Ovary (tissue), 10 donors: ENCODE measurements at places on chromosomes 13 and 19. TPM values are rescaled to one million over a fixed set of nuclear protein-coding genes. Genes with fewer than 3 reads are reported as not detected.

The C19orf67 gene
- total RNA-seq: not detected

The ZNF628 gene
- 8.5 TPM for total RNA-seq

The TMEM59L gene
- total RNA-seq: 0.52 TPM

DNA sequence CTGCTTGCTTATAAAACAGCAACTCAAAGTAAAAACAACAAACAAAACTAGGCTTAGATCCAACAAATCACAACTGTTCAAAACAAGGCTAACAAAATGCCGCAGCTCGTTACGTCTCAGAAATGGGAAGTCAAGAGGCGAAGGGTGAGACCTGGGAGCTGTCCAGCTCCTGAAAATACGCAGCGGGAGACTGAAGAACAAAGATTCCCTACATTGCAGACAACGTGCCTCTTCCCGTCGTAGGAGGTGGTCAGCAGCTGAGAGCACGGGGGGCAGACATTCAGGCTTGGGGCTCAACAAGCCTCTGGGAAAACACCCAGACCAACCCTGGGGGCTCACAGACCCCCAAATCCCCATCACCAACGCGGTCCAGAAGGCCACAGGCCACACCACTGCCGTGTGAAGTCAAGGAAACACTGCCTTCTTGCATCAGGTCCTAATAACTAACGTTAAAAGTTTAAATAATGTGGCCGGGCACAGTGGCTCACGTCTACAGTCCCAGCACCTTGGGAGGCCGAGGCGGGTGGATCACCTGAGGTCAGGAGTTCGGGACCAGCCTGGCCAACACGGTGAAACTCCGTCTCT, 13.5 kb downstream of the PLPP2 start:
- H3K27ac ChIP-seq: no peak overlapping the region
- DNase-seq: no peak
- H3K4me3 ChIP-seq: no peak overlapping the region

- DNase-seq: no peak
- H3K36me3 ChIP-seq: no peaks in the 10 kb centered on the region
- H3K27me3 ChIP-seq: no peaks in the 10 kb centered on the region
- no peak overlapping the region for H3K4me3 ChIP-seq
- no peaks in the 10 kb centered on the region for H3K4me1 ChIP-seq
Observed at GRCh38 chr13:98613591-98613990, 36.7 kb upstream of the STK24 start.

- DNase-seq: no peak
- H3K27me3 ChIP-seq: no peaks in the 10 kb centered on the region
- H3K4me1 ChIP-seq: no peaks in the 10 kb centered on the region
- H3K4me3 ChIP-seq: no peak overlapping the region
- no peaks in the 10 kb centered on the region for H3K36me3 ChIP-seq
Observed at GRCh38 chr13:36903925-36904595, 16.0 kb downstream of the SMAD9 start.

GRCh38 chr13:75061909-75062308, 420.1 kb downstream of the TBC1D4 start:
- H3K27me3 ChIP-seq: no peaks in the 10 kb centered on the region
- no peak overlapping the region for H3K27ac ChIP-seq
- no peak for DNase-seq
- no peak overlapping the region for H3K4me3 ChIP-seq

DNA sequence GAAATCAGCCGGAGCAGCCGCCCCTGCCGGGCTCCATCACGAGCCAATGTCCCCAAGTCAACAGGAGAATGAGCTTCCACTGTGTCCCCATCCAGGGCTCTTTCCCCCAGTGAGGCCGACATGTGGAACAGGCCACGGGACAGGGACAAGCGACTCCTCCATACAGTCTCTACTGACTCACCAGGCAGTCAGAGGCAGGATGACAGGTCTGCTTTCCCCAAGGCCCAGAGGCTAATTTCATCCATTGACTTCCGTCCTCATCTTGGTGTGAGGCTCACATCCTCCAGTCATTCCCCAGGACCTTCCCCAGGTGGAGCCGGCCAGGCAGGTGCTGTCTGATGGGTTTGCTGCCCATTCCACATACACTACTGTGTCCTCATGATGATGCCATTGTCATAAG, 3.5 kb downstream of the CEACAM6 start:
- H3K27ac ChIP-seq: no peak overlapping the region
- DNase-seq: no peak
- H3K4me3 ChIP-seq: no peak overlapping the region
- no peaks in the 10 kb centered on the region for H3K4me1 ChIP-seq
- no peaks in the 10 kb centered on the region for H3K27me3 ChIP-seq
- no peaks in the 10 kb centered on the region for H3K36me3 ChIP-seq

The KL gene
- 0.48 TPM for total RNA-seq

- DNase-seq: no peak
- no peak overlapping the region for H3K4me3 ChIP-seq
- no peaks in the 10 kb centered on the region for H3K4me1 ChIP-seq
- no peak overlapping the region for H3K27ac ChIP-seq
- H3K27me3 ChIP-seq: no peaks in the 10 kb centered on the region
- no peaks in the 10 kb centered on the region for H3K36me3 ChIP-seq
Observed at GRCh38 chr13:27541386-27541785, 78.9 kb downstream of the LNX2 start.

The OR7A5 gene
- total RNA-seq: not detected

DNA sequence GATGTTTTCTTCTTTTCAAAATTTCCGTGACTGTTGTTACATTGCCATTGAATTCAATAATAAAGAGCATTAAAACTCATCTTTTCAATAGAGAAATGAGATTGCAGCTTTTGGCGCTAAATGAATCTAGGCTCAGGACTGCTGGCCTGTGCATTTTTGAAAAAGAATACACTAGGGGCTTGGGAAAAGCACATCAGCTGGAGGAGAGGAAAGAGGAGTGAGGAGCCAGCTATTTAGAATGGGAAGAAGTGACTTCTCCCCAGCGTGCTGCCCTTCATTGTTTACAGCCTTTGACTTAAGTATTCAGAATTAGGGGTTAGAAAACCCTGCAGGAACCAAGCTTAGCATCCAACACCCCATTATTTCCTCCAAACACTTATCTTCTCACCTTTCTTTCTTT, 43.3 kb downstream of the TNFSF11 start:
- H3K4me3 ChIP-seq: no peak overlapping the region
- no peak overlapping the region for H3K27ac ChIP-seq
- no peaks in the 10 kb centered on the region for H3K36me3 ChIP-seq
- no peaks in the 10 kb centered on the region for H3K27me3 ChIP-seq
- no peaks in the 10 kb centered on the region for H3K4me1 ChIP-seq
- DNase-seq: no peak

GRCh38 chr13:110334256-110334655, 27.2 kb downstream of the COL4A2 start:
- no peaks in the 10 kb centered on the region for H3K27me3 ChIP-seq
- no peaks in the 10 kb centered on the region for H3K36me3 ChIP-seq

GRCh38 chr19:10660346-10660745, 6.2 kb downstream of the ILF3 start:
- H3K4me1 ChIP-seq: peaks cover 16% of the 10 kb centered on the region
- no peaks in the 10 kb centered on the region for H3K36me3 ChIP-seq
- H3K4me3 ChIP-seq: no peak overlapping the region
- H3K27ac ChIP-seq: no peak overlapping the region
- no peak for DNase-seq
- H3K27me3 ChIP-seq: no peaks in the 10 kb centered on the region

GRCh38 chr19:18319591-18320135, 3.2 kb downstream of the LSM4 start:
- peaks cover 5% of the 10 kb centered on the region for H3K4me1 ChIP-seq
- no peak for DNase-seq
- no peaks in the 10 kb centered on the region for H3K36me3 ChIP-seq
- H3K4me3 ChIP-seq: no peak overlapping the region
- no peak overlapping the region for H3K27ac ChIP-seq
- no peaks in the 10 kb centered on the region for H3K27me3 ChIP-seq

The SIGLEC10 gene
- 7.3 TPM for total RNA-seq

DNA sequence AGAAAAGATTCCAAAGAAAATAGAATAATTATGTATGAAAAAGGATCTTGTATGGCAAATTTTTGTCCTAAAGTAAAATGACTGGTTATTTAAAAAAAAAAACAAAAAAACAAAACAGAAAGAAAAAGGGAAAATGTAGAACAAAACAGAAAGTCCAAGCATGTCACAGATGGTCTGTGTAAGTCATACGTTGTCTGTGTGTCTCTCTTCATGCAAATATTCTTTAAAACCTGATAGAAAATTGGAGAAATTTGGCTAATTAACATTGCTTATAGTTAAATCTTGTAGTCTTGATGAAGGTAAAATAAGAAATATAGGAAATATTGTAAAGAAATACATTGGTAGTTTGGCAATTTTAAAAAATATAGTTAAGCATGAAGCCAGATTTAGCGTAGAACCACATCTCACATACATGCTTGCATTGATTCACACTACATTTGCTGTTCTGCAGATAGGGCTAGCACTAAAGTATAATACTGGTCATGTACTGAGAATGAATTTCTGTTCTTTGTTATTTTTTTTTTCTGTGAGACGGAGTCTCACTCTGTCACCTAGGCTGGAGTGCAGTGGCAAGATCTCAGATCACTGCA, 58.4 kb downstream of the SPRYD7 start:
- H3K27me3 ChIP-seq: no peaks in the 10 kb centered on the region
- H3K4me3 ChIP-seq: no peak overlapping the region
- H3K27ac ChIP-seq: no peak overlapping the region
- DNase-seq: no peak
- H3K36me3 ChIP-seq: no peaks in the 10 kb centered on the region
- H3K4me1 ChIP-seq: no peaks in the 10 kb centered on the region

The NLRP4 gene
- total RNA-seq: not detected

The NLRP11 gene
- total RNA-seq: 0.08 TPM

DNA sequence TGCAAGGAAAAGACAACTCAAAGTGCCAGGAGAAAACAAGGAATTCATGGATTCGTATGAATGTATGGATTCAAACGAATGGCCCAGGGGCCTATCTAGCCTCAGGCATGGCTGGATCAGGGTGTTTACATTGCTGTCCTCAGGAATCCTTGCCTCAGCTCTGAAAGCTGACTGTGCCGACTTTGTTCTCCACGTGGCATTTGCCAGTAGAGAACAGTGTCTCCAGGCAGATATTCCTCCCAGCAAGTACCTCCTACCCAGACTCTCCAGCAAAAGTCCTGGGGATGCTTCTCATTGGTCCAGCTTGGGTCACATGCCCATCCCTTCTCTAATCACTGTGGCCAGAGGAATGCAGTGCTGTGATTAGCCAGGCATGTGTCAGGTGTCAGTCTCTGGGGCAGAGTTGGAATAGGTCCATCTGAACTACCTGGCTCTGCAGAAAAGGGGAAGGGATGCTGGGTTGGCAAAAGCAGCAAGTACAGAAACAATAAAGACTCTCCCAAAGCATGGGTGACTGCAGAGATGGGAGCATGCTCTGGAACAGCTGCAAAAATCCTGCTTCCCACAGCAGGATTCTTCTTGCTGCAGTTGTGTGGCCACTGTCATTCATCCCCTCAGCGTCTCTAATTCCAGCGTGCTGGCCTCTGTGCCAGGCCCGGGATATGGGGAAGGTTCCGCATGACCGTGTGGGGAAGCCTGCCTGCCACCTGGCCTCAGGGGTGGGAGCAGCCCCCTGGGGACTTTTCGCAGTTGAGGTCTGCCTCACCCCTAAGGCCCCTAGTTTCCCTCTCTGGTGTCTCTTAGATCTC, 30.0 kb downstream of the CCNE1 start:
- peaks cover 7% of the 10 kb centered on the region for H3K4me1 ChIP-seq
- H3K27ac ChIP-seq: no peak overlapping the region
- no peak overlapping the region for H3K4me3 ChIP-seq
- H3K27me3 ChIP-seq: no peaks in the 10 kb centered on the region

DNA sequence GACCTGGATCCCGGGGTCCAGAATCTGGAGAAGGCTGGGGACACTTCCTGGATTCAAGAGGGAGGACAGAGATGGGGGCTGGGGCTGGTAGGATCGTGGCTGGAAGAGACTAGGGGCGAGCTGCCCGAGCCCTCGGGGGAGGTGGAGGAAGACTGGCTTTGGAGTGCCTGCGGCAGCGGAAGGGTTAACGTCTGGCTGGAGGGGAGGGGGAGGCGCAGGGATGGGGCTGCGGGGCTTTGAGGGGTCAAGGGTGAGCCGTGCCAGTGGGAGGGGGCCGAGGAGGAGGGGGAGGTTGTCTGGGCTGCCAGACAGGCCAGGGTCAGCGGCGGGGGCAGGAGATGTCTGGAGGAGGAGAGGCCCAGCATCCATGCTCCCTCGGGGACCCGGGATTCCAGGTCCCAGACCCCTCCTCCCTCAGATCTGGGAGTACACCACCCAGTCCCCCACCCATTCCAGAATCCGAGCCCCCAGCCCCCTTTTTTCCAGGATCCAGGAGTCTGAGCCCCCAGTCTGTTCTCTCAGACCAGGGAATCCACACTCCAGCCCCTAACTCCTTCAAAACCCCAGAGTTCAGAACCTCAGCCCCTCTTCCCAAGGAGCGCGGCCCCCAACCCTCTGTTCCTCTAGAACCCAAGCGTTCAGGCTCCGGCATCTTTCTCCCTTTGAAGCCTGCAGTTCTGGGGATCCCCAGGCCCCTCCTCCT, 3.2 kb upstream of the SPACA6 start:
- DNase-seq: peak; percentile 77
- H3K4me1 ChIP-seq: peaks cover 5% of the 10 kb centered on the region
- H3K27me3 ChIP-seq: no peaks in the 10 kb centered on the region
- peak overlapping the region; percentile 99 for H3K27ac ChIP-seq
- peak overlapping the region; percentile 95 for H3K4me3 ChIP-seq

DNA sequence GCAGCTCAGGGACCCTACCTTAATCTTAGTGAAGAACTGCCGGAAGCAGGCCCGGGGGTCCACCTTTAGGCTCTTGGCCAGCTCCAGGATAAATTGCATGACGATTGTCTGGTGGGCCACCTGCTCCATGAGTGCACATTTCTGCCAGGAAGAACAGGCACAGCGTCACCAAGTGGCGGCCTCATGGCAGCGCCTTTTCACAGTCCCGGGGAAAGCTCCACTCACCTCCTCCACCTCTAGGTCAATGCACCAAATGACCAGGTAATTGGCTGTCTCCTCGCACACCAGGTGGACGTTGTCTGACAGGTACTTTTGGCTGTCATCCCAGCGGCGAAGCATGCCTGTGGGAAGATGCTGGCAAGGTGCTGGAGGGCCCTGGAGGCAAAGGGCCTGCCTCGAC, 8.3 kb downstream of the CDC37 start:
- no peak overlapping the region for H3K4me3 ChIP-seq
- no peak overlapping the region for H3K27ac ChIP-seq
- DNase-seq: no peak
- H3K27me3 ChIP-seq: no peaks in the 10 kb centered on the region

The PPFIA3 gene
- 6.1 TPM for total RNA-seq

DNA sequence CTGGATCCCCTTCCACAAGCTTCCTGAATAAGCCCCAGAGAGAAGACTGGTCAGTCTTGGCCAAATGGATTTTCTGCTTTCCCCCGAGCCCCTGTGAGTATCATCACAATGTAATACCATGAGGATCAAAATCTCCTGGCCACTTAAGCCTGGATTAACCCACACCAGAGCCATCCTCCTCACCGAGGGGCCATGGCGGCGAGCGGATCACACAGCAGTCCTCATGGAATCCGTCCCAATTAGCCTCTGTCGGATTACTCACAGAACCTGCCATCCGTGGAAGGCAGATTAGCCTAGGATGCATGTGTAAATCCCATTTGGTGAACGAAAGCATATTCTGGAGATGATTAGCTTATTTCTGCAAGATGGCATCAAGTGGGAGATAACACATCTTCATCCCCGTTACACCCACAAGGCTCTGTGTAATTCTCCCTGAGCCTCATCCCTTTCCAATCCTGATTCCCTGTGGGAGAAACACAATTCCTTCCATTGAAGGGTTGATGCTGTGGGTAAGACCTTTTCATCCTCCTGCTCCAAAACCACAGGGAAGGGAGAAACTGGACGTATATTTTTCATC, 42.5 kb downstream of the GNG7 start:
- H3K36me3 ChIP-seq: no peaks in the 10 kb centered on the region
- H3K4me1 ChIP-seq: no peaks in the 10 kb centered on the region
- H3K27me3 ChIP-seq: no peaks in the 10 kb centered on the region
- no peak for DNase-seq
